CD4-positive, alpha-beta T cell treated with Interferon alpha-2 for 1 hour (primary cell): ENCODE measurements at places on chromosomes 11 and 22.

DNA sequence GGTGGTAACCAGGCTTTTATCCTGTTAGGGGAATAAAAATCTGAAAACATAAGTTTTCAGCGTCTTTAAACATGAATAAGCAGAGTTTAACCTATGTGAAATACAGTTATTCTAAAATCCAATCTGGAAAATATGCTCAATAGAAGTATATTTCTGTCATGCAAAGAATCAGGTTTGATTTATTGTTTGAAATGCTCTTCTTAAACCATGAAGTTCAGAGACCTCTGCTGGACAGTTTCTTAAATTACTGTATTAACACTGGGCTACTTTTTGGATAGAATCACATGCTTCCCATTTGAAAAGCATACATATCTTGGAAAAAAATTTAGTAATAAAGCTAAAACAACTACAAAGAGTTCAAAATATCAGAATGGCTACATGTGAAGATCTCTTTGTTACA, 25.4 kb downstream of the APIP start:
- DNase-seq: no peak

- no peak for DNase-seq
These were observed 15.8 kb downstream of the SCUBE2 start for GRCh38 chr11:9075556-9075955.

DNA sequence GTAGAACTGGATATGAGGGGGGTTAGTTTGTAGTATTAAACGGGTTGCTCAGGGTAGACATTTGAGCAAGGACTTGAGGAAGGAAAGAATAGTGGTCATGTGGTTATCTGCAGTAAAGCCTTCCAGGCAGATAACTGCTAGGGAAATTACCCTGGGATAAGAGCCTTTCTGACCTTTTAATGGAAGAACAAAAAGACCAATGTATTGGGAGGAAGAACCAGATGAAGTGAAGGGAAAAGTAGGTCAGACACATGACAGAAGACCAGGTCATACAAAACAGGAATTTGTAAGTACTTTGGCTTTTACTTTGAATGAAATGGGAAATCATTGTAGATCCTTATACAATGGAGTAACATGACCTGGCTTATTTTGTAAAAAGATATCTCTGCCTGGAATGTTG, 241.9 kb upstream of the CTSC start:
- DNase-seq: no peak

- no peak for DNase-seq
These were observed 1.4 kb downstream of the TSPAN4 start for GRCh38 chr11:843818-844692.

DNA sequence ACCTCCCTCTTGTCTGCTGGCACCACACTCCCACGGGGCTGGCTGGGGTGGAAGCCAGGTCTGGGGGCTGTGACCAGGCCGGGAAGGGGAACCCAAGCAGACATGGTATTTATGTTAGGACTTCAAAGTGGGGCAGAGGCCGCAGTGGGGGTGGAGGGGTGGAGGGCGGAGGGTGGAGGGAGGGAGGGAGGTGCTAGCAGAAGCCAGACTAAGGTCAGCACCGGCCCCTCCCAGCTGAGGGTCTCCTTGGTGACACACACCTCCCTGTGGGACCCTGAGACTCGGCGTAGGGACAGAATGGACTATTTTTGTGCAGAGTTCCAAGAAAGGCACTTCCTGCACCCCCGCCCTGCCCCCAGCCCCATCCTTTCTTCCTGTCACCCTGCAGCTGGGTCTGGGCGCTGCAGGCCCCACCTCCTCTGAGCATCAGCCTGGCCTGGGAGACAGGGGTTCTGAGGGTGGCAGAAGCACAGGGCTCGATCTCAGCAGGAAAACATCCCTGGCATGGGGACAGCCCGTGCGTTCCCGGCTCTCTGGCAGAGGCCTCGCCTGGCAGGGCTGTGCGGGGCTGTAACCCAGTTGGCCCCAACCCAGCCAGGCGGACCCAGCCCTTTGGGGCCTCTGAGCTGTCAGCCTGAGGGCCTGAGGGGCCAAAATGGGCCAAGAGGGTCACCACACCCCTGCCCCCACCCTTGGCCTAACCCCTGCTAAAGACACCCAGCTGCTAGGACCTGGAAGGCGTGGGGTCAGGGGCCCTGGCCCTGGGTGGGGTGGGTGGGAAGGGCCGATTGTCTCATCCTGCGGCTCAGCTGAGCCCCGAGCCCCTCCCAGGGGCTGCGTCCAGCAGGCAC, 9.6 kb upstream of the CD248 start:
- peak; percentile 20 for DNase-seq

GRCh38 chr11:18280438-18281045, 14.5 kb downstream of the SAA1 start:
- DNase-seq: no peak

- DNase-seq: no peak
These were observed 27.8 kb upstream of the TOP3B start for GRCh38 chr22:22010358-22010757.

DNA sequence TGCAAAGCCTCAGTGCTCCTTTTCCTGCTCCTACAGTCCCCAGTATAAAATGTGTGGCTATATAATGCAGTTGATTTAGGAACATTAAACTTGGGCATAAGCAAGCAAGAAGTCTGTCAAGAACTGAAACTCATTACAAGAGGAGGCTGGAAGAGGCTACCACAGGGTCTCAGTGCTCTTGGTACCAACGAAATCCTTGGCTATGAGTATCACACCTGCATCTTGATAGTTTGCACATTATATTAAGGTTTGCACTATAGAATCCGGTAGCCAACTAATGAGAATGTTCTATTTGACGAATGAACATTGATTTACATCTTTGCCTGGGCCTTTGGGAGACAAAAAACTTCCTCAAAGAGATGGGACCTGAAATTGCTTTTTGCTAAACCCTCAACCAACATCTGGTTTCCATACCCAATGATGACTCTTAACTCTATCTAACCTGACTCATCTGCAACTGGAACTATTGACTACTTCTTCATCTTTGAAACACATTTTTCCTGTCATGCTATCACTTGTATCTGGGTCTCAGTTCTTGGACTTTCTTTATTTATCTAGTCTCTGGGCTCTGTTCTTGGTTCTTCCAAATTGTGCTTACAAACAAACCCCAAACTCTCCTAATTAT, 207.2 kb upstream of the CTSC start:
- DNase-seq: no peak

DNA sequence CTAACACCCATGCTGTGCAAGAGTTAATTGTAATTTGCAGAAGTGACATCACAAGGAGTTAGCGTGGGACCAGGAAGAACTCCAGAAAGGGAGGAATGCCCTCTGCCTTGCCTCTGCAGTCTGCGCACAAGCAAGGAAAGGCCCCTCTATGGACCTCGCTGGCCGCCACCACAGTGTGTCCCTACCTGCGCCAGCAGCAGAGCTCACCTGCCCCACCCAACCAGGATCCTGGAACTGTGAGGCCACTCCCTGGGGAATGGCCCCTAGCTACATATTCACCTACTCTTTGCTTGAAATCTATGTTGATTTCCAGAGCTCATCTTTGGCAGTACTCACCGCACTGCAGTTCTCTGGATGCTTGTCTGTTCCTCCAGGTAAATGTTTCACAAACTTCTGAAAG, 72.0 kb upstream of the MTNR1B start:
- no peak for DNase-seq
